SHP77 treated with DMSO at 0.1 percent for 48 hours (cell line): ENCODE measurements at places on chromosomes 2 and 18.
A peak's percentile ranks its signal among the peaks of the same experiment; 100 is the strongest.

- DNase-seq, result no peak
These were observed 1.1 kb downstream of the MREG start for GRCh38 chr2:216012133-216012829.

- no peak for DNase-seq
These were observed 39.1 kb upstream of the GPR17 start for GRCh38 chr2:127606625-127607398.

- no peak for DNase-seq
These were observed 56.8 kb downstream of the SCG2 start for GRCh38 chr2:223545406-223545805.

DNA sequence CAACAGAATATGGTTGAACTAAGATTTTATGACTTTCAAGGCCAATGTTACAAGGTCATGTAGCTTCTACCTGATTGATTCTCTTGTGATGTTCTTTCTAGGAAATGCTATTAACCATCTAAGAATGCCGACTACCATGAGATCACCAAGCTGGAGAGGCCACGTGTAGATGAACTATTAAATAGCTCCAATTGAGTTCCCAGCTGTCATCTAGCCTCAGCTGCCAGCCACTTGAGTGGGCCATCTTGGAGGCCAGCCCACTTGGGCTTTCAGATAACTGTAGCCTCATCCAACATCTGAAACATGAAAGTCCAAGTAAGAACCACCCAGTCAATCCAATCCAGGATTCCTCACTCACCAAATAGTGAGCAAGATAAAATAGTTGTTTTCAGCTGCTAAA, 376.9 kb upstream of the TMEFF2 start:
- no peak for DNase-seq

GRCh38 chr2:231117922-231118613, 6.8 kb downstream of the HTR2B start:
- DNase-seq, result no peak

GRCh38 chr2:174800436-174801205, 36.3 kb upstream of the CHRNA1 start:
- DNase-seq, result no peak

GRCh38 chr18:33700513-33700976, 122.5 kb downstream of the ASXL3 start:
- no peak for DNase-seq

DNA sequence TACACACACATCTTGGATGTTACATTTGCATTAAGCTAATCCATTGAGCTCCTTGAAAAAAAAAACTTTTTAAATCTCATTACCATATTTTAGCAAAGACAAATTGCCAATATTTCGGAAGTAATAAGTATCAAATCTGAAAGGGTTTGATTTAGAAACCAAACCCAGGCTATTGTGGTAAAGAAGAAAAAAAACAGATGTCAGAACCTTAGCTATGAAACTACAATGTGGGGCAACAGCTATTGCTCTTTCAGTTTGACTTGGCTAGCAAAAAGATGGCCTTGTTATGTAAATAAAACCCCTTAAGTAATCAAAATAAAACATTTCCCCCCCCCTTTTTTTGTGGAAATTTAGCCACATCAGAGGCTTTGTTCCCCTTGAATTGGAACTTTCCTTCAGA, 41.2 kb upstream of the REG3A start:
- no peak for DNase-seq

GRCh38 chr2:197286805-197287595, 23.6 kb downstream of the ANKRD44 start:
- DNase-seq, result no peak

DNA sequence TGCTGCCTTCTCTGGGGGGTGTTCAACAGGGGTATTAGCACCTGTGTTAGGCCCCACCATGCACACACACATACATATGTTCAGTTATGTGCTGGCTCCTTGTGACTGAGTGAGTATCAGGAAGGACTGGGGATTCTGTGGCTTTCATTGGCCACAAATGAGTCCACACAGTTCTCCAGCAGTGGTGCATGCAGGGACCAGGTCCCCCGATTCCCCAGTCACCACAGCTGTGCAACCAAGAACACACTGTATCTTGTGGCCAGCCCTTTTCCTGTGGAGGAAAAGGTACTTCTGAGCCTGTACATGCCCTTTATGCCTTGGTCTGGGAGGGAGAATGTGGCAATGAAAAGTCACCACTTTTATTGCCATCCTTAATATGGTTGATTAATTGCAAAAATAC, 74.9 kb upstream of the KLF7 start:
- DNase-seq, result no peak

DNA sequence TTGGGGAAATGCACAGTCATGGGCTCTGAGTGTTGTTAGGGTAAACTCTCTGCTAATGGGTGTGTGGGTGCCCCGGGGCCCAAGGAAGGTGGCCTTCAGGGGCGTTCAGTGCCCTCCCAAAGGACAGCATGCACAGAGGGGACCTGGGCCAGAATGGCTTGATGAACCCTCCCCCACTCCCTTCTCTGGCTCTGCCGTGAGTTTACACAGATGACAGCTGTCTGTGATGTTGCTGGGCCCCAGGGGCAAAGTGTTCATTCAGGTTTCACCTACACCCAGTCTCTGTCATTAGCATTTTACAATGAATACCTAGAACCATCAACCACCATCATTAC, 3.2 kb downstream of the NPPC start:
- peak; percentile 14 for DNase-seq

GRCh38 chr18:47882641-47883040, 47.8 kb downstream of the SMAD2 start:
- DNase-seq, result no peak

GRCh38 chr2:169585673-169586072, 1.5 kb downstream of the PPIG start:
- DNase-seq, result no peak

GRCh38 chr18:74265546-74266098, 26.1 kb downstream of the CYB5A start:
- DNase-seq, result no peak

DNA sequence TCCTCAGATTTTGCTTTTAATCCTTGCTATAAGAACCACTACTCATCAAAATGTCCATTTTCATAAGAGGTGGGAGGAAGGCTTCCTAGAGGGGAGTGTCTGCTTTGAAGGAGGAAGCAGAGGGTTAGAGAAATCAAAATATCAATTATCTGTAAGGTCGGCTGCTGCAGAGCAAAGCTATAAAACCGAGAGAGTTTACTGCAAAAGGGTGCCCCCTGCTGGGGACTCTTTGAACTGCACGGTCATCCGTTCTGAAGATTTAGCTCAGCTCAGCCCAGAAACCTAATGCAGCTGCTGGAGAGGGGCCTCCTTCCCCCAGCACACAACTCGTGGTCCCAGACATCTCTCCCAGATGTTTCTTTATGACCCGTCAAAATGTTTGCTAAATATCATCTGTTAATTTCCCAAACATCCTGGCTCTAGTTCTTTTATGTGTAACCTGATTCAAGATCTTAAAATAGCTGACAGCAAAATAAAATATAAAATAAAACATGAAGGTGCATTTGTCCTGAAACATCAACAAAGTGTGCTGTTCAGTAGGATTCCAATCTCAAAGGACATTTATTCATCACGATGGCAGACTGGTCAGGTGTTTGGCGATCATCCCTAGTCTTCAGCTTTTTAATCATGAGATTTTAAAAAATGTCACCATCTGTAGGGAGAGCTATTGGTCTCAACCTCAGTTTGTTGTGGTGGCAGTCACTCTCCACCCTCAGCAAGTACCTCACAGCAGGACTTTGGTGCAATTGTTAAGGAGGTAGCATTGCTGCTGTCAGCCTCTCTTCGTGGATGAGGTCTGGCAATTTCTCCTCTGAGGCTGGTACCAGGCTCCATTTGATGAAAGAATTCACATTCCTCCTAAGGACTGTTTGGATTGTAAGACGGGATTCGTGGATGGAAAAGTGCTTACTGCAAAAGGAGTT, 185.9 kb downstream of the MTX2 start:
- peak; percentile 59 for DNase-seq

- DNase-seq, result no peak
These were observed 52.9 kb upstream of the APCDD1 start for GRCh38 chr18:10401521-10401920.

GRCh38 chr2:158805936-158806335, 10.8 kb downstream of the DAPL1 start:
- DNase-seq, result no peak
